ENCODE measurements at places on chromosomes 2 and 18.

DNA sequence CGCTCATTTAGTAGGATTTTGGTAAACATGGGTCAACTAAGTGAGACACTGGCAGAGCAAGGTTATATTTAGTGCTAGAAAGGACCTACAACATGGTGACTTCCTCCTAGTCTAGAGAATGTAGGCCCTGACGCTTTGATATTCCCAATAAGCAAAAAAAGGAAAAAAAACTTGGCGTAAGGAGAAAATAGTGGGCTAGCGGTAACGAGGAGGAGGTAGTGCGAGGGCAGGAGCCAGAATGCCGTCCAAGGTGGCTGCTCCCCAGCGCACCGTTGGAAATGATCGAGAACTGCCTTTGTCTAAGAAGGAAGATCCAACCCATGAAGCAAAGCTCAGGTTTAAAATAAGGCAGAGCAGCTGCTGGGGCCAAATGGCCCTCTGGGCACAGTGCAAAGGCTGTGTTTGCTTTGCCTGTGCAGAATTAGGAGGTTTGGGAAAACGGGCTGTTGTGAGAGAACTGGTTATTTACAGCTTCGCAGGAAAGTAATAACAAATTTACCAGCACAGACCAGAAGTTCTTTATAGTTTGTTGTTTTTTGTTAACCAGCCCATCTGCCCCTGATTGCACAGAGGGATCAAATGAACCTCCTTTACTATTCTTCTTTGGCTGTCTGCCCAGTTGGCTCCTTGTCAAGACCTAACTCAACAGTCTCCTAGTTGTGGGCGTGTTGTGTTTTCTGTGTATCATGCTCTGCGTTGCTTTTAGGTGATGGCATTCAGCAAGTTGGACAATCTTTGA lies 86.6 kb downstream of the ITGB1BP1 start:
- DNase-seq = no peak

GRCh38 chr2:154704991-154705390 lies 6.5 kb downstream of the KCNJ3 start:
- DNase-seq = no peak

- no peak for DNase-seq
Observed at GRCh38 chr2:133711201-133711600, 142.9 kb upstream of the NCKAP5 start.

DNA sequence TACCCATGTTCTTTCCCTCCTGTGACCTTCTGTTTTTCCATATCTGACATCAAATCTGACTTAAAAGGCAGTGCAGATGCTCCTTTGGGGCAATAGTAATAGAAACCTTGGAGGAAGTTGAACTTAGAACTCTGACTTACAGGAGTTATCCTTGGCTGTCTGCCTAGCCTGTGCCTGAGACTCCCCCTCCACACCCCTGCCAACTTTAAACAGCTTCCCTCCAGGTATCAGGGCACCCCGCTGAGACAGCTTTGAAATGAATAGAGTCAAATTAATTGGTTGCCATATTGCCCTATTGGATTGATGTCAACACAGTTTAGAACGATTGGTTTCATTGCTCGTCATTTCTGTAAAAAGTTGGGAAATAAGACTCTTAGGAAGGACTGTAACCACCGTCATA lies 322.0 kb downstream of the PRKCE start:
- no peak for DNase-seq

- DNase-seq = no peak
Observed at GRCh38 chr18:53686965-53687364, 537.5 kb downstream of the MBD2 start.

DNA sequence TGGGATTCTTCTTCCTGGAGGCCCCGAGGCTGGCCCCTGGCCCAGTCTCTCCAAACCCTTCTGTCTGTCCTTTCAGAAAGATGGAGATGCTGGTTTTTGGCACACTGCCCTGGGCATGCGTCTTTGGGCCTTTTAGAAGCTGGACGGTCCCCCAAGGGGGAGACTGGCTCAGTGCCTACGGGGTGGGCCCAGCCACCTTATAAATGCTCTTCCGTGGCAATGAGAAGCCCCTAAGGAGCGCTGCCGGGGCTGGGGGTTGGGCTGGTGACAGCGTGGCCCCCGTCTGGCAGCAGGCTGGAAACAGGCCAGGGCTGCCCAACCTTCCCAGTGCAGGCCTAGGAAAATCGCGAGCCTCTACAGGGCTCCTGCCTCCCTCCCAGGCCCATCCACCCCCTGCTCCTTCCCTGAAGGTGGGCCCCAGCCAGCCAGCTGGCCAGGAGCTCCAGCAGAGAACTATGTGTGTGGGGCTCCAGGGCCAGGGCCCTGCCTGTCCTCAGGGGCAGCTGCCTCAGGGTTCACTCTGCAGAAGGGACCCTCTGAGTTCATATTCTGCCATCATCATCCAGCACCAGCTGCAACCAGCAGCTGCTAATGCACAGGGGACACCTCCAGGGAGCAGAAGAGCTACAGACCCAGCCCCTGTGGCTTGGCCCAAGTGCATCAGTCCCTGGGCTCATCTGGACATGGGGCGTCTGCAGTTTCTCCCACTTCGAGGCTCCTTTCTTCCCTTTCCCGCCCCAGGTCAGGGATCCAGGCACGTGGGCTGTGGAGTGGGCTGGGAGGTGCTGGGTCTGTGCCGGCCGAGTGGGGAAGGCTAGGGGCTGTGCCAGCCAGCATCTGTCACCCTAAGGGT lies 107.6 kb upstream of the OTOS start:
- no peak for DNase-seq

DNA sequence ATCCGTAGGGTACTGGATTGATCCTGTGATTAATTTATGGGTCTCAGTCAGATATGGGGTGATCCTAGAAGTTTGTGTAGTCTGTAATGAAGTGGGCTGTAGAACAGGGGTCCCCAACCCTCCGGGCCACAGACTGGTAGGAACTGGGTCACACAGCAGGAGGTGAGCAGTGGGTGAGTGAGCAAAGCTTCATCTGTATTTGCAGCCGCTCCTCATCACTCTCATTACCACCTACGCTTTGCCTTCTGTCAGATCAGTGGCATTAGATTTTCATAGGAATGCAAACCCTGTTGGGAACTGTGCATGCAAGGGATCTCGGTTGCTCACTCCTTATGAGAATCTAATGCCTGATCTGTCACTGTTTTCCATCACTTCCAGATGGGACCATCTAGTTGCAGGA lies 48.8 kb downstream of the EML4 start:
- DNase-seq = no peak

DNA sequence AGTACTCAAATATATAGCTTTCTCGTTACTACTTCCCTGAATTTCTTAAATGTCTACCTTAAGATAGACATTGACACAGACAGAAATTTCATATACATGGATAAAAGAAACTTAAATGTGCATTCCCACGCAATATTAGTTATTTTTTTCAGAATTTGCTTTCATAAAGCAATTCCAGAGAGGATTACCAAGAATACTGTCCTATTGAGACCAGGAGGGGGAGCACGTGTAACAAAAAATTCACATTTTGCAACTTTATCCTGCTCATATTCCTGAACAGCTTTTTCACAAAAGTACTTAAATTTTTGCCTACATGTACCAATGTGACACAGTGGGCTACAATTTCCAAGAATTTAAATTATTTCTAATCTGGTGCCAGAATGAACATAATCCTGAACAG lies 30.7 kb upstream of the ERCC3 start:
- no peak for DNase-seq

- DNase-seq = peak; percentile 36
Observed at GRCh38 chr18:2905854-2906703, 59.3 kb downstream of the EMILIN2 start.

DNA sequence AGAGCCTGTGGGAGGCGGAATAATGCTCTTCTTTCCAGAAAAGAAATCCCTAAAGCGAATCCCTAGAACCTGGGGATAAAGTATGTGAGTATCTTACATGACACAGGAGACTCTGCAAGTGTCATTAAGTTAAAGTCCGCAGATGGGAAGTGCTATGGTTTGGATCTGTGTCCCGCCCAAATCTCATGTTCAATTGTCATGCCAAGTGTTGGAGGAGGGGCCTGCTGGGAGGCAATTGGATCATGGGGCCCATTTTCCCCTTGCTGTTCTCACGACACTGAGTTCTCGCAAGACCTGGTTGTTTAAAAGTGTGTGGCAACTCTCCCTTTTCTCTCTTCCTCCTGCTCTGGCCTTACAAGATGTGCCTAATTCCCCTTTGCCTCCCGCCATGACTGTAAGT lies 207.8 kb downstream of the MYT1L start:
- no peak for DNase-seq

GRCh38 chr2:228064024-228064423 lies 117.5 kb downstream of the SPHKAP start:
- no peak for DNase-seq

DNA sequence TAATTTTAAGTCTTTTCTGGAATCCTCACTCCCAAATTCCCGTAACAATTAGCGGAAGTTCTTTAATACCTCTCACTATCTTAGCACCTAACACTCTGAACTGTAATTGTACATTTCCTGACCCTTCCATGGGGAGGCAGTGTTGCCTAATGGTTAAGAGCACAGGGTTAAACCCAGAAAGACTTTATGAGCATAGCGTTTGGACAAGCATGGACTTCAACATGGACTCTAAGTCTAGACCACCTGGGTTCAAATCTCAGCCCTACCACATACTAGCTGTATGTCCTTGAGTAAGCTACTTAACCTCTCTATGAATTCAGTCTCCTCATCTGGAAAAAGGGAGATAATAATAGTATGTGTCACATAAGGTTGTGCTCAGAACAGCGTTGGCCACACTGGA lies 13.0 kb downstream of the ANTXR1 start:
- no peak for DNase-seq

DNA sequence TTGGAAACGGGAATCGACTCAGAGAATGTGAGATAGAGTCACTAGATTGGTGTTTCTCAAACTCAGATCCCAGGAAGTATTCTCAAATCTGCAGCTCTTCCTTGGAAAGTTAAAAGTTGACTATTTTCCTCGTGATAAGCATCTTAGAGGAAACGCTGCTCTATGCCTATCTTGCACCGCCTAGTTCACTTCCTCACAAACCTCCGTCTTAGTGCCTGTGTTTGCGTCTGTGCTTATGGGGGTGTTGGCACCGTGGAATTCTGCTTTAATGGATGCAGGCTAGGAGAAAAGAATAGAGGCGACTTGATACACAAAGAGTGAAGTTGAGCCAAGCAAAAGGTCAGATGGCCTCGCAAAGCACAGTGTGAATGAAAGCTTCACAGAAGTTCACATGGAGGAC lies 255.3 kb upstream of the ID2 start:
- DNase-seq = no peak

- DNase-seq = no peak
Observed at GRCh38 chr2:9247177-9247576, 40.6 kb downstream of the ASAP2 start.

- DNase-seq = no peak
Observed at GRCh38 chr2:201403880-201404279, 46.7 kb upstream of the FLACC1 start.

GRCh38 chr2:32756074-32756727 lies 128.4 kb downstream of the TTC27 start:
- no peak for DNase-seq

GRCh38 chr18:50622865-50623393 lies 63.0 kb downstream of the MAPK4 start:
- DNase-seq = no peak

GRCh38 chr2:215771241-215771640 lies 242.1 kb downstream of the MREG start:
- DNase-seq = no peak

DNA sequence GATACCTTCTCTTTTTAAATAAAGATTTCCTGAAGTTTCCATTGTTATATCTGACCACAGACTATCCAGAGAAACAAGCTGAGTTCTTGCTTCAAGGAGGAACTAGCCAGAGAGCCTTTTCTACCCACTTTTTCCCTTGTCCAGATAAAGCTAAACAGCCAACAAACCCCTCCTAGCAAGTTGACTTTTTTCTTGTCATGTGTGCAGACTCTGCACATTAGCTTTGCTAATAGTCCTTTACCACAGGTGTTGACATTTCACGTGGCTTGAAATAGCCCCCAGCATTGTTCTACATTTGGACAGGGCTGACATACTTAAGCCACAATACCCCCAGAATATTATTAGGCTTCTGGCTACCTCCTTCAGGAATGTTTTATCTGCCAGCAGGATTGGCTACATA lies 40.7 kb downstream of the PCBP1 start:
- no peak for DNase-seq

DNA sequence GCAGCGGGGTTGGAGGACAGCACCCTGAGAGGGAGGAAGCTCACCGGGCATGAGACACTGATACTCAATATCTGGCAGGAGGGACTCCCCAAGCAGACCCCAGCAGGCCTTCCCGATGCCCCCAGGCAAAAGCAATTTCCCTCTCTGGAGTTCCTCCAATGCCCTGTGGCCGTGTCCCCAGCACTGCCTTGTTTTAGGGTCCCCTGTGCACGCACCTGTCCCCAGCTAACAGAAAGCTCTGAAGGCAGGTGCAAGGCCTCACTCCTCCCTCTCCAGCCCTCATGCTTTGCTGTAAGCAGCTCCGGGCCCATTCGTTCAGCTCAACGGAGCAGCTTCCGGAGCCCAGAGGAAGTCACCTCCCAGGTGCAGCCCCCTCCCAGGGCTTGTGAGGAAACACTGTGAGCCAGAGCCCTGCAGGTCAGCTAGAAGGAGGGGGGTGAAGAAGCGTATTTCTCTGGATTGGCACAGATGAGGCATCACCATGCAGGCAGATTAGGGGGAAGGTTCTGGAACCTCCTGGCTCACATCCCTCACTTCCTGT lies 50.3 kb upstream of the ID2 start:
- DNase-seq = no peak

All from activated T-helper 9 cell treated with anti-CD3 and anti-CD28 coated beads, Interleukin-2, amount 50 U/mL, for 16 hours (primary cell).